Small intestine (tissue), 16 donors: ENCODE measurements at places on chromosomes 2 and 18.

- no peak for DNase-seq
Observed at GRCh38 chr2:29687121-29687520, 234.3 kb downstream of the ALK start.

DNA sequence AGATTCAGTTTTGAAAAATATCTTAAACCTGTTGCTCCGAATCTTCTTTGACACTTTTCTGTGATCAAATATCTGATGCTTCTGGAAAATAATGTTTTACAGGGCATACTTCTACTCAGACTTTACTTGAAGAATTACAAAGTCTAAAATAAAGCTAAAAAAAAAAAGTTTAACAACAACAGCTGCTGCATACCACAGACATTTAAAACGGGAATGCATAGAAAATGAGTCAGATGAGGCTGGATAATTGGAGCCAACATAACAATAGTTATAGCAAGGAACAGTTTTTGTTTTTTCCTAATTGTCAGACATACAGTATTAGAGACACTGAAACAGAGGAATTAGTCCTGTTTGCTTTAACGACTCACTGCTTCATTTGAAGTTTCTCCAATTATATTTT lies 1090.2 kb downstream of the SUCLG1 start:
- no peak for DNase-seq

DNA sequence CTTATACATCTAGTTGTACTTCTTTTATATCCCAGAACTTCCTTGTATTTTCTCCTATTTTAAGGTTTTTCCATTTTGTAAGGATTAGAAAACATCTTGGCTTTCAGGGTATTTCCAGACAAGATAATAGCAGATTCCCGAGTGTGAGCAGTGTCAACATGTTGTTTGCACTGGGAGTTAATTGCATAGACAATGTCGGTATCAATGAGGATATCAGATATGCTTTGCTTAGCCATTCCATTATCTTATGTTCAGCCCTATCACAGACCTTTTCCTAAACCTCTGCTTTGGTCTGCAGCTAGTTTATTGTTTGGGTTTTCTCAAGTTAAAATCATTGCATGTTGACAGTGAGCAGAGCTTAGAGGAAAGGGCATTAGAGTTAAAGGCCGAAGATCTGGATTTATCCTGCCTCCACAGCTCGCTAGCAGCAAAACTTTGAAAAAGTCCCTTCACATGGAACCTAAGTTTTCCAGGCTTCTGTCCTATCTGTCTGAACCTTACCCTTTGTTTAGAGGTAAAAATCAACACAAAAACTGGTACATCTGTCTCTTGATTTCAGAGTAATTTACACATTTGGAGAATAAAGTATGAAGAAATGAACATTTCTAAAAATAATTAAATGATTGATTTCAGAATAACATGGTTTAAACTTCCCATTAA lies 355.4 kb downstream of the KIAA1328 start:
- DNase-seq: no peak

GRCh38 chr2:240643811-240644150 lies 18.5 kb downstream of the GPR35 start:
- no peak for DNase-seq

DNA sequence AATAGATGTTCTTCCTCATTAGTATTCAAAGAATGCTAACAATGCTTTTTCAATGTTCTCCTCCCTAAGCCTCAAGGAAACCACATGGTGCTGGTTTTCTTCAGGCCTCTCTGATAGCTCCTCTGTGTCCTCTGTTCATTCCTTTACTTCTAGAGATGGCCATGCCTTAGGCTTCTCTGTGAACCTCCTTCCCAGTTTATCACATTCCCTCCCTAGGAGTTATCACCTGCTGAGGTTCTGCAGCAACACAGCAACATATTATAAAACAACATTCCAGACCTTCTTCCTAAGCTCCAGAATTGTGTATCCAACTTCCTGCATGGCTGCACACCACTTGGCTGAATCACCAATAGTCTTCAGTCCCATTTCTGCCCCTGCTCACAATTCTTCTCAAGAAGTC lies 325.5 kb downstream of the IRS1 start:
- no peak for DNase-seq

- DNase-seq: no peak
Observed at GRCh38 chr18:79620576-79621165, 58.9 kb upstream of the CTDP1 start.

DNA sequence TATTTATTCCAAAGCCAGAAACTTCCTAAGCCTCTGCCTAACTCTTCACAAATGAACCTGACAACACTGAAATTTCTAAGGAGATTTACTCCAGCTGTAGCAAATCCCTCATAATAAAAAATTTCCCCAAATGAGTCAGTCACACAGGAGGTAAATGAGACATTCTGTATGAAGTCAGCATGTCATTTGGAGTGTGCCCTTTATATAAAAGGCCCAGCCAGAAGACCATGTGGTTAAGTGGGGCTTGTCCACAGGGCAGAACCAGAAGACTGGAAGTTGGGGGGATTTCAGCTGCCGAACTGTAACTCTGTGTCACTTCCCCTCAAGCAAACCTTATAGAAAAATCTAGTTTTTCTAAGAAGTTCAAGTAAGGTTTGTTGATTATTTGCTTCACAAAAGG lies 30.2 kb downstream of the NRP2 start:
- no peak for DNase-seq

DNA sequence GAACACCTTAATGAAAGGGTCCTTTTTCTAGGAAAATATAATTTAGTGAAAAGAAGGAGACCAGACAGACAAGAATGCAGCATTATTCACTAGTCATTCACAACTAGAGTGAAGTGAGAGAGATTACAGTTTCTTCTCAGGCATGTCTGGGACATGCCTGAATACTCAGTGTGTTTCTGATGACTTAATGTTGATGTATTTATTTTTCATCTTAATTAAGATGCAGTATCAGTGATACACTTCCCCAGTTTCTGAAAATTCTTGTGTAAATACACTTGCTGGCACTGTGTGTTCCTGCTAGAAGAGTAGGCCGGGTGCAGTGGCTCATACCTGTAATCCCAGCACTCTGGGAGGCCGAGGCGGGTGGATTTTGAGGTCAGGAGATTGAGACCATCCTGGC lies 143.6 kb downstream of the MYO3B start:
- no peak for DNase-seq

GRCh38 chr2:161905389-161906046 lies 168.5 kb downstream of the DPP4 start:
- DNase-seq: peak; percentile 15

GRCh38 chr2:88500691-88501090 lies 48.2 kb upstream of the FOXI3 start:
- no peak for DNase-seq

GRCh38 chr2:204914708-204915107 lies 369.4 kb downstream of the PARD3B start:
- DNase-seq: no peak

- peak; percentile 18 for DNase-seq
Observed at GRCh38 chr18:46174342-46175041, 70.3 kb downstream of the HAUS1 start.

DNA sequence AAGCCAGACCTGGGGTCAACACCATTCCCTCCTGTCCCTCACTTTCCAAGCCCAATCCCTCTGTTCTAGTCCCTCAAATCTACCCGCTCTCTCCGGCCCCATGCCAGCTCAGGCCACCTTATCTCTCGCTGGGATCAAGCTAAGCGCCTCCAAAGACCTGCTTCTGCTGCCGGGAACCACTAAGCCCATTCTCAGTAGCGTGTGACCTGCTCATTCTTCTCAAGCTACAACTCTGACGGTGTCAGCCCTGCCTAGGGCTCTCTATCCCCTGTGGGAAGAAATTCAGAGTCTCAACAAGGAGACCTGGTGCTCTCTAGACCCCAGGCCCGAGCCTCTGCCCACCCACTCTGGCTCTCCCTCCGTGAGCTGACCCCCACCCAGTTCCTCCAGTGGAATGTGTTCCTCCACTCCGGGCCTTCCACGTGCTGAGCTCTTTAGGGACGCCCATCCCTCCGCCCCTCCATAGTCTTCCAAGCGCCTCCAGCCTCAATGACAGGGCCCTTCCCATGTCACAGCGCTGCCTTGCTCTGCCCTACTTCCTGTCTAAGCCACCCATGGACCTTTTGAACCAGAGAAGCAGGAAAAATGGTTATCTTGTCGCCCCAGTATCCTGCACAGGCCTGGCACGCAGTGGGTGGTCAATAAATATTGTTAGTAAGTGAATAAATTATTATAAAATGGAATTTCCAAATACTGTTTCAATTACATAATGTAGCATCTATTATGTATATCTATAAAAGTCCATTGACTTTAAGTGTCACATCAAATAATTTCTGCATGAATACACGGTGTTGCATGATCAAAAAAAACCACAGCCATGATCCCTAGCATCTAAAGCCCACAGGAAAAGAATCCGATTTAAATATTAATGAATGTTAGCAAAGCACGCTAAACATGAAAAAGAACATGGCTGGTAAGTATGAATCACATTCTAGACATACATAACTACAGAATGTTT lies 127.6 kb downstream of the ZNF516 start:
- DNase-seq: no peak

DNA sequence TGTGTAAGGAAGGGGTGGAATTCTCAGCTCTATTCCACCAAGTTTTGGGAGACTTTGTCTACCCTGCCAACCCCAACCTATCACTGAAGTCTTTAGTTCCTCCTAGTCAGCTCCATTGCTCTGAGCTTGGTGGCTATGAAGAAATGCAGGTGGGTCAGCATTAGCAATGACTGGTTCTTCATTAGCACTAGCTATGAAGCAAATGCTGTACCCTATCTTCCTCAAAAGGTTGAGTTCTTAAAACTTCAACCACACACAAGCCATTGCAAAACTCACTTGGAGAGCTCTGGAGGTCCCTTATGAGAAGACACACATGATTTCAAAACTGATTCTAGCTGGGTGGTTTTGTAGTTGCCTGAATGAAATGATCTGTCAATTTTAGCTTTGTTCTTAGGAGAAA lies 193.8 kb downstream of the IKZF2 start:
- no peak for DNase-seq

DNA sequence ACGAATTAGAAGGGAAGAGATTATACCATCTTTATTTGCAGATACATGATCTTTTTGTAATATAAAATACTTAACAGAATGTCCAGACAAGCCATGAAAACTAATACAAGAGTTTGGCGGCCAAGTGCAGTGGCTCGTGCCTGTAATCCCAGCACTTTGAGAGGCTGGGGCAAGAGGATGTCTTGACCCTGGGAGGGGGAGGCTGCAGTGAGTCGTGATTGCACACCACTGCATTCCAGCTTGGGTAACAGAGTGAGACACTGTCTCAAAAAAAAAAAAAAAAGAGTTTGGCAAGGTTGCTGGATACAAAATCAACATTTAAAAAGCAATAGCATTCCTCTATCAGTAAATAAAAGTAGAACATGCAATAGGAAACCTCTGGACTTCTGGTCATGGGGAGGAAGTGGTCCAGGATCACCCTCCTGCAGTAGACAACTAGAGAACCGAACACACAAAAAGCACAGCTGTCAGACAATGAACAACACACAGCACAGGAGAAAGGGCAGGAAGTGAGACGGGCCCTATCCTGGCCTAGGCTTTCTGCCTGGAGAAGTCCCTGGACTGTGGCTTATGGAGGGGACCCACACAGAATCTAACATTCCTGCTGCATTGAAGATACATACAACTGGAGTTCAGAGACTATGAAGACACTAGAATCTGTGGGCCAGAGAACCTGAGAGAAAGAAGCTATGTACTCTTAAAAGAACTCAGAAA lies 118.9 kb upstream of the ARL4C start:
- DNase-seq: no peak

GRCh38 chr18:74395648-74396154 lies 61.4 kb downstream of the DIPK1C start:
- DNase-seq: no peak

DNA sequence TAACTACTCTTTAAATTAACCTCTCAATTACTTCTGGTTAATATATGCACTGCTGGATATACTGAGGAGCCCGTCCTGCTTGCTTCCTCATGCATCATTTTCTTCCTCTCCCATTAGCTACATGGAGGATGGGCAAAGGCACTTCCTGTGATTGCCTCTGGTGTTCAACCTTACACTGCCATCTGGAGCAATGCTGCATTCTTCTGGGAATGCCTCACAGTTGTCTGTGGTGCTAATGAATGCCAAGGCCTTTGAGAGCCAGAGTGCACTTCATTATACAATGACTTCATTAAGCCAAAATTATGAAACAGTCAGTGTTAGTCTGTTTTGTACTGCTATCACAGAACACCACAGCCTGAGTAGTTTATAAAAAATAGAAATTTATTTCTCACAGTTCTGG lies 134.8 kb upstream of the DOCK10 start:
- no peak for DNase-seq

DNA sequence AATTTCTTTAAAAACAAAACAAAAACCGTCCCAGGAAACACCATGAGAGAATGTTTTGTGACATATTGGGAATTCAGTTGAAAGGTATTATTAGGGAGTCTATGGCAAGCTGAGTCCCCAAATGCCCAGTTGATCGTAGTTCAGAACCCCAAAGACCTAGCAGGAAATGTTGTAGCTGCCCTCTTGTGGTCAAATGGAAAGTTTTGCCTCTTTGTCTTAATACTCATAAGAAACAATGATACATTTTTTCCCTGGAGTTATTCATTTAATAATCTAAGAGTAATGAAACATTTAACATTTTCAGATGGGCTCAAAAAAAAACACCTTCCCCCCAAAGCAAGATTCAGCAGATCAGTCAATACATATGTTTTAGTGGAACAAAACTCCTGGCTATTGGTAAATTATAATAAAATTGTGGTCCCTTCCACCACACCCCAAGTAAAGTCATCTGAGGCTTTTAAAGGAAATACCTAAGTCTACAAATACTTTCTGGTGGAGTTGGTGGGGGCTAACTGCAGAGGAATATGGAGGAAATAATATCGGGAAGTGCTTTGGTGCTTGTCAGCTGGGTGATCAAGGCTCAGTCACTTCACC lies 37.8 kb upstream of the EFEMP1 start:
- DNase-seq: peak; percentile 44

DNA sequence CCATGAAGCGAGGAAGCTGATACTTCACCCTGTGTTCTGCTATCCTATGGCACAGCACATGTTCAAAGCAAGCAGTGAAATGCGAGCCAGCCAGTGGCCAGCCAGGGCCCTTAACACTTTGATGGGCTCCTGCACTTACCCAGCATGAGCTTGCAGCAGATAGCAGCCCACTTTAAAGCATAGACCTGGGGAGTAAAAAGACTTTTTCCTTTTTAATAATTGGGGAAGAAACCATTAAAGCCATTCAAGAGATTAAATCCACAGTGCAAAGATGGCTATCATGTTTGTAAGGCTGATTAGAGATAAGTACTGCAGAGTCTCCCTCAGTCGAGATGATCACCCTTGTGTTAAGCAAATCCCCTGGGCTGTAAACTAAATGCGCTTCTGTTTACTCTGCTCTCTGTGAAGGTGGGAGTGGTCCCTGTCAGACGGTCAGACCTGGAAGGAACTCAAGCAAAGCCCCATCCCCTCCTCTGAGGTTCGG lies 15.7 kb downstream of the CCBE1 start:
- DNase-seq: no peak

- no peak for DNase-seq
Observed at GRCh38 chr2:201906777-201907562, 100.6 kb downstream of the CDK15 start.

DNA sequence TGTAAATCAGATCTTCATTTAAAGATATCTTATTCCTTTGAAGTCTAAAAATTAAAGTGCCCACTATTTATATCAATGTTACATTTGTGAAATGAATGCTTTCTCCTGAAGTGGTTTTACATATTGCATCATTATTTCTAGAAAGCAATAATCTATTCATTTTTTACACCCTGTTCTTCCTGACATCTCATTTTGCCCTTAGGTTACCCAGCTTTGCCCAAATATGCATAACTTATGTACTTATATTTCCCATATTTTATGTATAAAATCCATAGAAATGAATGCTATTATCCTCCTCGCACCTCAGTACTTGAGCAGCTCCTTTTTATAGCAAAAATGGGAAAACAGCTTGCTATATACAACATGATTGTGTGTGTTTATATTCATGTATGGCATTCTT lies 396.5 kb upstream of the DSEL start:
- no peak for DNase-seq
